ENCODE measurements at places on chromosomes 16 and 17. TPM values are rescaled to one million over a fixed set of nuclear protein-coding genes. Genes with fewer than 3 reads are reported as not detected.

Gene TANGO6
- total RNA-seq = 16.7 TPM

Gene RHBDL1
- total RNA-seq = 0.50 TPM

Gene NPIPB6
- total RNA-seq = not detected

Gene CCL17
- not detected for total RNA-seq

Gene TMIGD1
- not detected for total RNA-seq

Gene ADAMTS18
- 82.4 TPM for total RNA-seq

Gene HASPIN
- total RNA-seq = 7.4 TPM

Gene ABCC12
- not detected for total RNA-seq

Gene CLEC18B
- 0.49 TPM for total RNA-seq
